ENCODE measurements at places on chromosomes 4 and X.

DNA sequence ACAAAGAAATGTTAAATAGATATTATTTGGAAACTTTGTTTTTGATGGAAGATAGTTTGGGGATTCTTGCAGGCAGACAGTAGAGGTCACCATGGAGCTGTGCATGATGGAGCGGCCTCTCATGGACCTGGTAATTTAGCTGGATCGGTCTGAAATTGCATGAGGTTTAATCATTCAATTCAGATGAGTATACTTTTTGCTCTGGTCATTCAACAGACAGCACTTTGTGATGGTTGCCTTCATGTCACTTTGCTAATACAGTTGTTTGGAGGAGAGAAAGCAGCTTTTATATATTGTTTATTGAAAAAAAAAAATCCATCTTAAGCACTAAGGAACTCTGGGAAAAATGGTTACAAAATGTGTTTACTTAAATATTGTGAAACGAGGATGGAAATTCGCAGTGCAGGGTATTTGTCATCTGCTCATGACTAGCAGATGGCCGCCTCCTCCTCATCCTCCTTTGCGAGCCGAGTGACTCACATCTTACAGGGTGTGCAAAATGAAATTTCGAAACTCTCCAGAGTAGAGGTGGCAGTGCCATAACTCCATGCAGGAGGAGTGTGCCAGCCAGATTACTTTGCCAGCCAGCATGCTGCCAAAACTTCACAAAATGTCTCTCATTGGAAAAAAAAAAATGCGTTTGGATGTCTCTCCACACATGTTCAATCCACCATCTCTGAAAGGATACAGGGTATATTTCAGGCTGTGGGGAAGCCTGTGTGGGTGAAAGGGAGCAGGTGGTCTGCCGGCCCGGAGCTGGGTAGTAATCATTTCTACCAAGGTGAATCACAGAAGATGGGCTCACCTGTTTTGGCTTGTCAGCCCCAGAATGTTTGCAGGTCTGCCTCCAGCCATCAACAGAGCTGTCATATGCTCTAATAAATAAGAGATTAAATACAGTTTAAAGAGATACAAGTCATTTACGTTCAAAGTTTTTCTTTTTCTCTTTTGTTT lies 314.9 kb upstream of the DIPK2B start:
- DNase-seq = peak; percentile 12

DNA sequence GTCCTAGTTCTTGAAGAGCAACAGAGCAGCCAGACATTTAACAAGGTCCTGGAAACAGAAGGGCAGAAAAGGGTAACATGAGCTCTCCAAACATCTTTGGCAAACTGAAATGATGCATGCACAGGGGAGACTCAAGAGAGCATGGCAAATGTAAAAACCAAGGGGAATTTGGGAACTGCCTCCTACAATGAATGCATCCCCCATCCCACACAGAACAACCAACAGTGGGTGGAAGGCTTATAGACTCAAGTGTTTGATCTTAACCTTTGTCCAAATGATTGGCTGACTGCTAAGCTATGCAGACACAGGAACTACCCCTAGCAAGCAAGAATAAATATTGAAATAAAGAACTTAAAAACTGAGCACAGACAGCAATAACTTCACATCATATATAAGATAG lies 74.4 kb downstream of the CENPC start:
- DNase-seq = no peak

DNA sequence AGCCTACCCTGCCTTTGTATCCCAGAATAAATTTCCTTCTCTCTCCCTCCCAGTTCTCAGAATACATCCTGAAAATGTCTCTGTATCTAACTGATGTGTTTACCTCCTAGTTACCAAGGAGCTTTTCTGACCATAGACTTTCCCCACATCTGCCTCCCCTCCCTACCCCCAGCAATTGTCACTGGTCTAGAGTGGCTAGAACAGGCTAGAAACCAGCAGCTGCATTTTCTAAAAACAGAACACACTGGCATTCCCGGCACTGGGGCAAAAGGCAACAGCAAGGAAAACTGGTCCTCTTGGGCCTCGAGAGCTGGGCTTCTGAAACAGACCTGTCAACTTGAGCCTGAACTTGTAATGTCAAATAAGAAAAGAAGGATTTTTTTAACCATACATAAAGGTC lies 16.4 kb downstream of the TASL start:
- DNase-seq = no peak

GRCh38 chrX:75155827-75156525 lies at the start of gene ABCB7:
Gene ABCB7, minus strand, starts transcription at chrX:75156283. Its CDS starts 11 bp downstream, at chrX:75156272.
- DNase-seq = peak; percentile 55

GRCh38 chr4:41362621-41363383 lies 106.1 kb downstream of the UCHL1 start:
- no peak for DNase-seq

- DNase-seq = no peak
These were observed 81.3 kb downstream of the PLS3 start for GRCh38 chrX:115642311-115642710.
